ENCODE measurements at places on chromosomes 12 and 14.

DNA sequence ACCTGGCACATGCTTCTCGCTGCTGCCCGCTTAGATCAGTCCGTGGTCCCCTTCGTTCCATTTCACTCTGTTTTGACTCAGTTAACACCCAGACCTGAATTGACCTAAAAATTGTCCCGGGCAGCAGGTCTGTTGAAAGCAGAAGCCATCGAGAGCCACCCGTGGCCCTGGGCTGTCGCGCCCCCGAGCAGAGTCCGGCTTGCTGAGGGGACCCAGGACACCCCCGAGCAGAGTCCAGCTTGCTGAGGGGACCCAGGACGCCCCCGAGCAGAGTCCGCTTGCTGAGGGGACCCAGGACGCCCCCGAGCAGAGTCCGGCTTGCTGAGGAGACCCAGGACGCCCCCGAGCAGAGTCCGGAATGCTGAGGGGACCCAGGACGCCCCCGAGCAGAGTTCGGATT is 50.2 kb upstream of the GALNT9 start:
- no peak for DNase-seq

- no peak for DNase-seq
Measured at GRCh38 chr12:25455696-25456095, 97.4 kb downstream of the LMNTD1 start.

DNA sequence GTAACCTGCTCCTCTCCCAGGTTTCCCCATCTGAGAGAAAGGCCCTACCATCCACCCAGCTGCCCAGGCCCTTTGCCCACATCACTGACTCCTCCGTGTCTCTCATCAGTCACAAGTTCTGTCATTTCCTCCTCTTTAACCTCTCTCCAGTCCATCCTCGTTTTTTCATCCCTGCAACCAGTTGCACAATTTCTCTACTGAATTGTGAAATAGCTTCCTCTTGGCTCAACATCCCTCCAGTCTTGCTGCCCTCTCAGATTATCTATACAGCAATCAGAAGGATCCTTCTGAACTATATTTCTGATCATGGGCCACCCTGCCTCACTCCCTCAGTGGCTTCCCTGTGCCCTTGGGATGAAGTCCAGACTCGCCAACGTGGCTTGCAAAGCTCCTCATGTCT is 6.8 kb downstream of the FAM161B start:
- no peak for DNase-seq

DNA sequence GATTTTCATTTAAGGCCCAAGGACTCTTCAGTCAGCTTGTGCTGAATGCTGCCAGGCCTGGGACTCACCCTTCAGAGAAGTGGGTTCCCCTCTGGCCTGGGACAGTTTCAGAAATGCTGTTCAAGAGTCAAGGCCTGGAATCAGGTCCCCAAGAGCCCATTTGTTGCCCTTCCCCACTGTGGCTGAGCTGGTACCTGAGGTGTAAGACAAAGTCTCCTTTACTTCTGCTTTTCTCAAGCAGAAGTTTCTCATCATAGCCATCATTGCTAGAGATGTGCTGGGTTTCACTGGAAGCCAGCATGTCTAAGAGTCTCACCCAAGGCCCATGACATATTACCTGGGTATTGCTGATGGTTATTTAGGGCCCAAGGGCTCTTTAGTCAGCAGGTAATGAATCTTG is 8.9 kb downstream of the FANCM start:
- DNase-seq: no peak

DNA sequence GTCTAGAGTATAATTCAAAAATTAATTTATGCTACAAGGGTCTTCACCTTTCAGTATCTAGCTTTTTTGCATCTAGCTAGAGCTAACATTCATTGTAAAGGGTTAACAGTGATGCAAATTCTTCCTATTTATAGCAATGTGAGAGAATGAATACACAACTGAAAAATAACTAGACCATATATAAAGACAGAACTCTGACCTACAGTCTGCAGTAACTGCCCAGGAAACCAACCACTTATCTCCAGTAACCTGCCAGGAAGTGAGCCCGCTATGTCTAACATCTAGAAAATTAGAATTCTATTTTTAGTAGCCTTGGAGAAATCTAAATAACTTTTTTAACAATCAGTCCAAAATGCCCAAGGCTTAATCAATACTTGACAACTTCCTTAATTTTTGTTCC is 1021.9 kb downstream of the LRFN5 start:
- DNase-seq: no peak

DNA sequence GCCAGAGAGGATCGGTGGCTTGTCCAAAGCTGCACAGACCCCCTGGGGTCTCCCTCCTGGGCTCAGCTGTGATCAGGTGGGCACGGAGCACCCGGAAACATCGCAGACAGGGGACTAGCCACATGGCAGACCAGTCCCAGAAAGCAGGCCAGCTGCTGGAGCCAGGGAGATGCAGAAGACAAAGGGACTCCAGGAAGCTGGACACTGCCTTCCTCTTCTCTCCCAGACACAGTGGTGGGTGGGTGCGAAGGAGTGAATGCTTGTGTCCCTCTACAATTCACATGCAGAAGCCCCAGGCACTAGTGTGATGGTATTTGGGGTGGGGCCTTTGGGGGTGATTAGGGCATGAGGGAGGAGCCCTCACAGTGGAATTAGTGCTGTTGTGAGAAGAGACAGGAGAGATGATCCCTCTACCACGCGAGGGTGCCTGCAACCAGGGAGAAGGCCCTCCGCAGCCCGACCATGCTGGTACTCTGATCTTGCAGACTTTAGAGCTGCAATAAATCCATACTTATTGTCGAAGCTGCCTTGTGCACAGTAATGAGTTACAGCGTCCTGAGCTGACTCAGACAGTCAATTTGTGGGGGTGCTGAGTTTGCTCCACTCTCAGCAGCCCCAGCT is 95.2 kb downstream of the CALM1 start:
- DNase-seq: no peak

GRCh38 chr14:68367536-68367935 is 425.3 kb downstream of the ZFP36L1 start:
- no peak for DNase-seq

GRCh38 chr14:32473464-32473855 is 144.4 kb downstream of the AKAP6 start:
- DNase-seq: no peak

GRCh38 chr12:7045913-7046312 is 14.6 kb upstream of the C1S start:
- no peak for DNase-seq

DNA sequence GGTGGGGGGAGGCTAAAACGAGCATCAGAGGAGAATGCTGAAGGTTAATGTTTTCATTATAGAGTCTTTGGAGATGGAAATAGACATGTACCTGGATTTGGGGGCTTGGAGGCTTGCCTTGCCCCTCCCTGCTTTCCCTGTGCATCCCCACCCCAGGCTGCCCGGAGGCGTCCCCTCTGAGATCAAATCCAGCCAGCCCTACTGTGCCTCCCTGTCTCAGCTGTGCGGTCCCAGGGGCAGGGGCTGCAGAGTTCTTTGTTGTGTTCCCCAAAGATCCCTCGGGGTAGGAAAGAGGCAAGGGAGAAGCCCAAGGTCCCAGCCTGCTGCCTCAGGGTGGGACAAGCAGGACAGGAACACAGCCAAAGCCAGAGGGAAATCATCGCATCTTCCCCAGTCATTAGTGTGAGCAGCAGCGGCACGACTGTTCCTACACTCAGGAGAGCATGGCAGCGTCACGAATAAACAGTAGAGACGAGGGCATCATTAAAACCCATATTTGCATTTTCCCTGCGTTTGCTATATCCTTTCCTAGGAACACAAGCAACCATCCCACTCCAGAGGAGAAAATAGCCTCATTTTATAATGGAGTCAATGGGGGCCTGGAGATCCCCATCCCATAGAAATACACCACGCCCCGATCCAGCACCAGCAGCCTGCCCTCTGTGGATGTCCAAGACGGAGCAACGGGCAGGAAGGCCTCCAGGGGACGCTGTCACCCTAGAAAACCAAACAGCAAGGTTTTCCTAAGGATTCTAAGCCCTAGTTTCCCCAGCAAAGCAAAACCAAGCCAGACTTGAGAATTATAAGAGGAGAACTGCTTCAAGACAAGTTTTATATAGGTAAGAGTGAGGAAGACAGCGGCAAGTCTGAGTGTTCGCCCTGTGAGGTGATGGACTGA is 32.4 kb downstream of the ANO2 start:
- DNase-seq: no peak

GRCh38 chr14:24692382-24693352 is 58.7 kb upstream of the GZMB start:
- DNase-seq: no peak

- DNase-seq: no peak
Measured at GRCh38 chr12:48938805-48939204, 13.5 kb upstream of the FKBP11 start.

DNA sequence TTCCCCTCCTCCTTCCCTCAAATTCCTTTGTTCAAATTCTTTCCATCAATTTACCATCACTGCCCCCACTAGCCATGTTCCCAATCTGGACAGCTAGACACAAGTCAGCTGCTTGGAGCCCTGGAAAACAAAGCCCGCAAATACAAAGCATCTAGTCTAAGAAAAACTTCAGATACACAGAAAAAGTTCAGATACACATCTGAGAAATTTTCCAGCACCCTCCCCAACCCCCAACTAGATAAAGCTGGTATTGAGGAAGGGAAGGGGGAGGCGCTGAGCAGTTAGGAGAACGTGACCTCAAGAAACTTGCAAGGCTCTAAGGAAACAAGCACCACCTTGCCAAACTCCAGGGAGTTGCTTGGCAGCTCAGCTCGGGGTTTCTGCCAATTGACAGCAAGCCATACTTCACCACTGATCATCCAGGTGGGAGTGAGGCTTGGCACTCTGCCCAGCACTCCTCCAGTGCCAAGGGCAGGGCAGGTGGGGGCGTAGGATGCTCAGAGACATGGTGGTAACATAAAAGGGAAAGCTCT is 5.1 kb upstream of the CNIH1 start:
- peak; percentile 88 for DNase-seq

DNA sequence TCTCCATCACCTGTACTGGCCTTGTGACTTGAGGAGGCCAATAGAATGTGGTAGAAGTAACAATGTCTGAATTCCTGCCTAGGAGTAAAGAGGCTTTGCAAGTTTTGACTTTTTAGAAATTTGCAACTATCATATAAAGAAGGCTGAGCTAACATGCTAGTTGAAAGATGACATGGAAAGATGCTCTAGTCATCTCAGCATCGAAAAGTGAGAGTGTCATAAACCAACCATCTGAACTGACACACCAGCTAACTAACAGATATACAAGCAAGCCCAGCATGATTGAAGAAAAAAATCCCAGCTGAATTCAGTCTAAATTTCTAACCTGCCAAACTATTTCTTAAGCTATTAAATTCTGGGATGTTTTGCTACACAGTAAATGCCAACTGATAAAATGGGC is 116.8 kb downstream of the NELL2 start:
- no peak for DNase-seq

DNA sequence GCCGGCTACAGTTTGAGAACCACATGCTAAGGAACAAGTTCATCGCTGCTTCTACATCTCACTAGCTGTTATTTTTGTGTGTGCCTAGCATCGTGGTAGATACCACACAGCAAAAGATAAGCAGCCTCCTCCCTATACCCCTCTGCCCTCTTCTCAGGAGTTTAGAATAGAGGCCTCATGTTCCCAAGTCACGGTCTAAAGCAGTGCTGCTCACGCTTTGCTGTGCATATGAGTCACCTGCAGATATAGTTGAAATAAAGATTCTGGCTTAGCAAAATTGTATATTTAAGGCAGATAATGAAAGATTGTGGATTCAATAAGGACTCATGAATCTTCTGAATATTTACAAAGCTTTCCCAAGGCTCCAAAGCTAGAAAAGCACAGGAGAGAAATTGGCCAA is 28.0 kb downstream of the PLEKHG7 start:
- no peak for DNase-seq

- DNase-seq: no peak
Measured at GRCh38 chr12:77032406-77032805, 33.0 kb downstream of the E2F7 start.

- no peak for DNase-seq
Measured at GRCh38 chr14:77612011-77612620, 4.3 kb downstream of the SPTLC2 start.

- no peak for DNase-seq
Measured at GRCh38 chr14:99381688-99382060, 99.0 kb downstream of the SETD3 start.

DNA sequence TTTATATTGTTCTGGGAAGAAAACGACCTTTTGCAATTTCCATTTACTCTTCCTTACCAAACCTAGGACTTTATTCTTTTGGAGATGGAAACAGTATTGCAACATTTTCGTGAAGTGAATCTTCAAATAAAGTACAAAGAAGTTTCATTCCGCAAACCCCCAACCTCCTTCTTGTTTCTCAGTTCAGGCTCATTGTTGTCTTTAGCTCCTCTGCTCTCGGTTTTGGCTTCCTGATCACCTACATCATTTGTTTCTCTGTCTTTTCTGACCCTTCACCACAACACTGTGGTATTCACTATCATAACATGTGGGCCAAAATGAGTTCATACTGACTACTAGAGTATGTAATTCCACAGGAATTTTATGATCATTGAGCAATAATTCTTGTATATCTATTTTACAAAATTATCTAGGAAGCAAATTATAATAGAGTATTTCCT is 266.8 kb downstream of the ADAMTS20 start:
- no peak for DNase-seq

GRCh38 chr14:43249591-43249990 is 1257.5 kb downstream of the FSCB start:
- no peak for DNase-seq

DNA sequence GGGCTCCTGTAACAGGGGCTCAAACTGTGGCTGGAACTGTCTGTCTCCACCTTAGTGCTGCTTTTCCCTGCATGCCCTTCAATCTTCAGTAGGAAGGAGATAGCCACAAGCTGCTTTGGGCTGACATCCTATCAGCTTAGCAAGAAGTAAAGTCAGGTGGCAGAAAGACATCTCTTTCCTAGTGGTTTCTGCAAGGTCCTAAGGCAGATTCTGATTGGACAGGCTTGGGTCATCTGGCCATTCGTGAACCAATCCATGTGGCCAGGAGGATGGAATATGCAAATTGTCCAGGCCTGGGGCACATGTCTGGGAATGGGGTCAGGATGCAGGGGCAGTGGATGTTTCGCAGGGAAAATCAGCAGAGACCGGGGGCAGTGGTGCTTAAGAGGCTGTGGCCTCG is 5.2 kb downstream of the RITA1 start:
- DNase-seq: no peak

DNA sequence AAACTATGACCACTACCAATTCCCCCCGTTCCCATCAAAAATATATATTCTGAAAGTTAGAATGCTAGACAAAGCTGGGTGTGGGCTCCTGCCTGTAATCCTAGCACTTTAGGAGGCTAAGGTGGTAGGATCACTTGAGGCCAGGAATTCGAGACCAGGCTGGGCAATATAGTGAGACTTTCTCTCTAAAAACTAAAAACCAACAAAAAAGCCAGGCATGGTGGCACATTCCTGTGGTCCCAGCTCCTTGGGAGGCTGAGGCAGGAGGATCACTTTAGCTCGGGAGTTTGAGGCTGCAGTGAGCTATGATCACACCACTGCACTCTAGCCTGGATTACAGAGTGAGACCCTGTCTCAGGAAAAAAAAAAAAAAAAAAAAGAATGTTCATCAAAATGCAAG is 48.8 kb upstream of the COL2A1 start:
- no peak for DNase-seq

- DNase-seq: peak; percentile 68
Measured at GRCh38 chr14:75303381-75303789, 24.8 kb downstream of the FOS start.

- no peak for DNase-seq
Measured at GRCh38 chr14:96380735-96381134, 11.2 kb upstream of the AK7 start.

GRCh38 chr12:23482571-23482970 is 466.9 kb downstream of the SOX5 start:
- DNase-seq: no peak
